ENCODE measurements at places on chromosomes 13 and 19.

GRCh38 chr19:10730932-10731331, 13.1 kb downstream of the DNM2 start:
- DNase-seq, result no peak

- DNase-seq, result peak; percentile 88
Observed at GRCh38 chr19:15210323-15210781, 9.6 kb upstream of the NOTCH3 start.

- DNase-seq, result no peak
Observed at GRCh38 chr13:67351909-67352308, 121.8 kb upstream of the PCDH9 start.

GRCh38 chr19:45059258-45059965, 16.9 kb downstream of the ZNF296 start:
- peak; percentile 91 for DNase-seq

- no peak for DNase-seq
Observed at GRCh38 chr13:85080691-85081090, 718.5 kb downstream of the SLITRK6 start.

All from posterior vena cava (tissue), 2 donors.